ENCODE measurements at places on chromosomes 11 and 22.

GRCh38 chr22:40348025-40348658 is 1.8 kb downstream of the ADSL start:
- no peak for DNase-seq

- DNase-seq = no peak
Measured at GRCh38 chr11:126450806-126451205, 95.3 kb downstream of the ST3GAL4 start.

DNA sequence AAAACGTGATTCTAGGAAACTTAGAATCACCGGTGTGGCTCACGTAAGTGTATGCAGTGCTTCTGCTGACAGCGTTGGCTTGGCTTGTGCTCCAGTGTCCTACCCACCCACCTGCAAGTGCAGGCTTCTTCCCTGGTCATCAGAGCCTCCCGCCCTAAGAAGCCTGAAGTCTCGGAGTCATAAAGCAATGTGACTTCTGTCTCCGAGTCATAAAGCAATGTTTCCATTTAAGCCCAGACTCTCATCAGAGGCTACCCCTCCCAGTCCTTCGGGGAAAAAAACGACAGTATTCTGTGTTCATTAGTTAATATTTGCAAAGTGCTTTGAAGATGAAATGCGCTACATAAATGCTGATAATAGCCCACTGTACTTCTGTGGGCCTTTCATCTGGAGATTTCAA is 293.8 kb downstream of the OPCML start:
- DNase-seq = no peak

GRCh38 chr11:115420505-115420904 is 83.7 kb downstream of the CADM1 start:
- DNase-seq = no peak

DNA sequence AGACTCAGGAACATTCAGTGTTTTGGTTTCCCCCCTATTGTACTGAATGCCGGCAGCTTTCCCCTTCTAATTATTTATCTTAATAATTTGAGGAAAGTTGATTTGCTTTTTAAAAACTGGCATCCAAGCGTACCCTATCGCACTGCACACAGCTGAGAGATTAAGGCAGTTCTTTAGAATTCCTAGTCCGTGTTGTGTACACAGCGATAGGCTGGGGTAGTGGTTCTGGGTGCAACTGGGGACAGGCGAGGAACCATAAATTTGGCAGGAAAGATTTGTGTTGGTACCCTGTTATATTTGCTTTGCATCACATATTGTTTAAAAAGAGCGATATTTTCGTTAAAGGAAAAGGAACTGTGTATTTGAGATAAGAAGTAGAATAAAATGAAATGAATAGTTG is 39.2 kb downstream of the PTPRJ start:
- DNase-seq = no peak

DNA sequence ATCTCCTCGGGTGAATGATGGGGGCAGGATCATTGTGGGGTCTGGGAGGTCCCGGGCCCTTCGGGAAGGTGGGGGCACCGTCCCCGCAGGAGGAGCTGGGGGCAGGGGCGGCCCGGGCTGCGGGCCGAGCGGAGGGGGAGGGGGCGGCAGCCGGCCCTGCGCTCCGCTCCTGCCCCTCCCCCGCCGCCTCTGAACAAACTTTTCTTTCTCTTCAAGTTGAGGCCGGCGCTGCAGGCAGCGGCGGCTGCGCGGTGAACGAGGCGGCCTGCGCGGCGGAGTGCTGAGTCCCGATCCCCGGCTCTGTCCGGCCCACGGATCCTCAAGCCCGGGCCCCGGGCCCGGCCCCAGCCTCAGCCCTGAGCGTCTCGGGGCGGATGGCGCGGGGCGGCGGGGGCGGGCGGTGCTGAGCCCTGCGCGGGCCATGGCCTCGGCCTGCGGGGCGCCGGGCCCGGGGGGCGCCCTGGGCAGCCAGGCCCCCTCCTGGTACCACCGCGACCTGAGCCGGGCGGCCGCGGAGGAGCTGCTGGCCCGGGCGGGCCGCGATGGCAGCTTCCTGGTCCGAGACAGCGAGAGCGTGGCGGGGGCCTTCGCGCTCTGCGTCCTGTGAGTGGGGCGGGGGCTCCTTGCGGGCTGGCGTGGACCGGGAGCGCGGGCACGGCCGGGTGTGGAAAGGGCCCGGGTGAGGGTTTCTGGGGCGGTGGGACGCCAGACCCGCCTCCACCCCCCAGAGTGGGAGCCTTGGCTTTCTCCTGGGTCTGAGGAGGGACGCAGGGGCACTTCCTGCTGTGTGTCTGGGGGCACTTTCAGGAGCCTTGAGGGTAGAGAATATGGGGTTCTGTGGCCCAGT is at the start of gene INPPL1:
TSS of gene INPPL1 (plus strand) at position 204 of the 847 bp plus-strand sequence. CDS start at position 422, 218 bp downstream.
- no peak for DNase-seq

GRCh38 chr11:66326261-66327111 is 9.6 kb upstream of the CD248 start:
- DNase-seq = no peak

DNA sequence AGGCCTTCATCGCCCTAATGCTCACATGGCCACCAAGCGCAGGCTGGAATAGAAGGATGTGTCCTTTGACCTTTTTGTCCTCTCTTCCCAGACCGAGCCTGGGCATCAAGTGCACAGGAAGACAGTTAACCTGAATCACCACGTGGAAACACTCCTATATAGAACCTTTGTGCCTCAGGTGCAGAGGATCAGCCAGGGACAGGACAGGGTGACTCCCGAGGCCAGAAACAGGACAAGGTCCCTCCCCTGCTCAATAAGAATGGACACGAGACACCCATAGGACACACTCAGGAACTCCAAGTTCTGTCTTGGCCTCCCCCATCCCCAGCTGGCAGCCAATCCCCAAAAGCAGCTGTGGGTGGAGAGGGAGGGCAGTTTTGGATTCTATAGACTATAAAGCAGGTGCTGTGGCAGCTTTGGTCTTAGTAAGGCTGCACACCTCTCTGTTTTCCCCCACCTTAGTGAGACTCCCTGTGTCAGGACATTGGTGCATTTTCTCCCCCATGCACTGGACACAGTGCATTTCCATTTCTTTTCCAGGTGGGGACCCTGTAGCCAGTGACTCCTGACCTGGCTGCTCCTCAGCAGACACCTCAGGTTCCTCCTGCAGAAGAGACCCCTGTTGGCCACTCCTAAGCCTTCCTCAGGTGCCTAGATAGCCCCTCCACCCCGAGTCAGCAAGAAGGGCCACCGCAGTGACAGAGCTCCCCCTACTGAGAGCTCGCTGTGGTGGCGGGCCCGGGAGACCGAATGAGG is 43.6 kb upstream of the POU2AF1 start:
- DNase-seq = no peak

DNA sequence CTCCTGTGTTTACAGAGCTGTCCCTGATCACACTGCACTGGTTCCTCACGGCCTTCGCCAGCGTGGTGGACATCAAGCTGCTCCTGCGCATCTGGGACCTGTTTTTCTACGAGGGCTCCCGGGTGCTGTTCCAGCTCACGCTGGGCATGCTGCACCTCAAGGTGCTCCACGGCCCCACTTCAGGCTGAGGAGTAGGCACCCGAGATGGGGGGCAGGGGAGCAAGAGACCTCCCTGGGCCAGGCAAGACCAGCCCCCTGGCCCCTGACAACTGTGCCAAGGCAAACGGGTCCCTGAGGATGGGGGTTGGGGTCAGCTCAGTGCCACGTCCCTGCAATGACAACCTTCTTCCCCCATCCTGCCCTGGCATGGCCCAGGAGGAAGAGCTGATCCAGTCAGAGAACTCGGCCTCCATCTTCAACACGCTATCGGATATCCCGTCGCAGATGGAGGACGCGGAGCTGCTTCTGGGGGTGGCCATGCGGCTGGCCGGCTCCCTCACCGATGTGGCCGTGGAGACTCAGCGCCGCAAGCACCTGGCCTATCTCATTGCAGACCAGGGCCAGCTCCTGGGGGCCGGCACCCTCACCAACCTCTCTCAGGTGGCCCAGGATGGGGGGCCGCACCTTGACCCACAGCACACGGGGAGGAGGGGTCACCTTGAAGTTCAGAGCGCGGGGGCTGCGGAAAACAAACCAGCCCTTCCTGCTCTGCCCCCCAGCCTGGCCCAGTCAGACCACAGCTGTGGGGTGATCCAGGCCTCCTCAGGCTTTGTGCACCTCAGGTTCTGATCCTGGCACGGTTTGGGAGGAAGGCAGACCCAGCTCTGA is 35.9 kb downstream of the SGSM3 start:
- no peak for DNase-seq

DNA sequence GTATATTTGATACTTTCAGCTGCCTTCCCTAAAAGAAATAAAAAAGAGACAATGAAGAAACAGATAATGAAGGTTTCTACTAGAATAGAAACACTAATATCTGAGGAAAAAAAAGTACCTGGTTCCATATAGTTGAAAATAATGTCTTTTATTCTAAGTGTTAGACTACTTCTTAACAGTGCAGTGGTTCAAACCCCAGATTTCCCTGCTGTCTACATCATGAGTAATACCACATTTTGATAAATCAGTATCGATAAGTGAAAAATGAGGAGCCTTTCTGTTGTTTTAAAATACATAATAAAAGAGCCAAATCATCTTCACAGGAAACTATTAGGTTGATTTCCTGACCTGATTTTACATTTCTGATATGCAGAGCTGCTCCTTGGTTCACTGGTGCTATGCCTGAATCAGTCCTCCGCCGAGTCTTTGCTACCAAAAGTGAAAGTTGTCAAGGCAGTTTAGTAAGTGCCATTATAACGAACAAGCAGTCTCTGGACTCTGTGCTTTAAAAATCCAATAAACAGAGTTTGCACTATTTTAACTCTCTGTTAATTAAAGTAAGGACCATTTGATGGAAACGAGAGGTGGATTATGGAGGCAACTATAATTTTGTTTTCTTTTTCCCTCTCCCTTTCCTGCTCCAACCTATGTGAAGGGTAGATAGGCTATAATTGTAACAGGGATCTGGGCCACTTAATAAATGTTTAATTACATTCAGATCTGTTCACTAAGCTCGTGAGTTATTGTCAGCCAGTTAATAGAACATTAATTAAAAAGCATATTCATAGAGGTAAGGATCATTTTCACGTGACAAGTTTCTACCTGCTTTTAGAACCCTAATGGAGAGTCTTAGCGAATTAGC is 724.5 kb upstream of the RAG2 start:
- DNase-seq = no peak

DNA sequence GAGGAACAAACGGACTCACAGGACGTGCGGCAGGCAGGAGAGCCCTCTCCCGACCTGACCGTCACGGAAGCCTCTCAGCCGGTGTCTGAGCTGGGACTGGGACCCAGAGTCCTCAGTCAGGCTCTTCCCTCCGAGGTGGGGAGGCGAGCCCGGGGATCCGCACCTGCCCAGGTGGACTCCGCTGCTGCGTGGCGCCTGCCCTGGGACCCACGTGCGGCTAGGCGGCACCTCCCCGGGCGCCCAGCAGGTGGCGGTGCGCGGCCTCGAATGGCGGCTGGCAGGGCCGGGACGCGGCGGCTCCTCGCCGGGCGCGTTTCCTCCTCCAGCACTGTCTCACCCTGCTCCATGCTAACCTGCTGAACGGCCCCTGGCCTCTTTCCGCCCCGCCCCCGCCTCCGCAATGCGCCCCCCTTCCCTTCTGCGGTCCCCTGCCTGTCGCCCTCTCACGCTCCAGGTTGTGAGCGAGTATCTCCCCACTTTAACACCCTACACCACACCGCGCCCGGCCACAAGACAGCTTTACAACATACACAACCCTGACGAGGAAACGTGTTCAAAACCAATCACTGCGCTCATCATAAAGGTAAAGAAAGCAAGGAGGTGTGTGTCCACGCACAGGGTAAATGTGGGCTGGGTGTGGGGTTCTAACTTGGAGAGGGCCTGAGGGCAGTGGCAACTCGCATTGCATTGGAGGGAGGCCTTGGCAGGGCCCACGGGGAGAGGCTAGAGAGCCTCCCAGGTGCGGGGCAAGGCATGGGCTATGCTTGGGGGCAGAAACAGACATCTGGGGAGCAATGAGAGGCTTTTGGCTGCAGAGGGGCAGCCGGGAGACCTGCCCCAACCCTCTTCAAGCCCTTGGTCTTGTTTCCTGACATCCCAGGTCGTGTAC is 25.9 kb upstream of the ATXN10 start:
- peak; percentile 43 for DNase-seq

DNA sequence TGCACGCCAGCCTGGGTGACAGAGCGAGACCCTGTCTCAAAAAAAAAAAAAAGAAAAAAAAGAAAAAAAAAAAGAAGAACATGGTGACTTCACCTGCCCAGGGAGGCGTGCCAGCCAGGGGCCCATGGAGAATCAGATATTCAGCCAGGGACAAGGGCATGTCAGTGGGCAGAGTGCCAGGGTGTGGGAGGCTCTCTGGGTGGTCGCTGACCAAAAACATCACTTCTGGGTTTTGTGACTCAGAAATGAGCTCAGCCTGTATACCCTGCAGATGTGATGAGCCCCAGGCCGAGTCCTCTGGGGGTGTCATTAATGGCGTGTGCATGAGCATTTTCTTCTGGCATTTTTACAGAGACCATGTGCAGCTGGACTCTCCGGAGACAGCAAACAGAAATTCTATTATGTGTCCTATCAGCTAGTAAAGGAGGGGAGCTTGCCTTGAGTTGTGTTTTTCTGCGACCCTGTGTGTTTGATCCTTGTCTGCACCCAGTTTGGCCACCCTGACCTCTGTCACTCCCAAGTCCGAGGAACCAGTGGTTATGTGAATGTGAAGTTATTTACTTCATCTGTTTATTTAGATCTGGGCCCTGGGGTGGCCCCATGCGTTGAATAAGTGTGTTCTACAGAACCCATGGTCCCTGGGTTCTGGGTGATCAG is 53.6 kb downstream of the BCR start:
- DNase-seq = no peak

DNA sequence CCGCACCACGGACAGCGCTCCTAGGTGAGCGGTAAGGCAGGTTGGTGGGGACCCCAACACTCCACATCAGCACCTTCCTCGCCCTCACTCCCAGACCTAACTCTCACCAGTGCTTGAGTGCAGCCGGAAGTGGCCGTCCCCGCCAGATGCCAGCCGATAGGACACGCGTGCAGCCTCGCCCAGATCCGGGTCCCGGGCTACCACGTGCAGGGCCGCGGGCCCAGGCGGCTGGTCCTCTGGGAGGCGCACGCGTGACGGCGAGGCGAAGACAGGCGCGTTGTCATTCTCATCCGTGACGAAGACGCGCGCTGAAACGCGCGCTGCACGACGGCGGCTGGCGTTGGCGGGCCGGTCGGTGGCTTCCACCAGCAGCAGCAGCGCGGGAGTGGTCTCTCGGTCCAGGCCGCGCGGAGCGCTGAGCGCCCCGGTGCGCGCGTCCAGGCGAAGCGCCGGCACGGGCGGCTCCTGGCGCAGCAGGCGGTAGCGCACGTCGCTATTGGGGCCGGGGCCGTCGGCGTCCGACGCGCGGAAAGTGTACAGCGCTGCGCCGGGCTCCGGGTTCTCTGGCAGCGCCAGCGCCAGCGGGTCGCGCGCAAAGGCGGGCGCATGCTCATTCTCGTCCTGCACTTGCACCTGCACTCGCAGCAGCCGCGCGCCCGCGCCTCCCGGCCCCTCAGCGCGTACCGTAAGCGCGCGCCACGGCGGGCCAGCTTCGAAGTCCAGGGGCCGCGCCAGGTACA is 10.8 kb upstream of the TPP1 start:
- DNase-seq = no peak

Data from D721Med (cell line).